ENCODE measurements at places on chromosomes 16 and 17. TPM values are rescaled to one million over a fixed set of nuclear protein-coding genes. Genes with fewer than 3 reads are reported as not detected.
A peak's percentile ranks its signal among the peaks of the same experiment; 100 is the strongest.

DNA sequence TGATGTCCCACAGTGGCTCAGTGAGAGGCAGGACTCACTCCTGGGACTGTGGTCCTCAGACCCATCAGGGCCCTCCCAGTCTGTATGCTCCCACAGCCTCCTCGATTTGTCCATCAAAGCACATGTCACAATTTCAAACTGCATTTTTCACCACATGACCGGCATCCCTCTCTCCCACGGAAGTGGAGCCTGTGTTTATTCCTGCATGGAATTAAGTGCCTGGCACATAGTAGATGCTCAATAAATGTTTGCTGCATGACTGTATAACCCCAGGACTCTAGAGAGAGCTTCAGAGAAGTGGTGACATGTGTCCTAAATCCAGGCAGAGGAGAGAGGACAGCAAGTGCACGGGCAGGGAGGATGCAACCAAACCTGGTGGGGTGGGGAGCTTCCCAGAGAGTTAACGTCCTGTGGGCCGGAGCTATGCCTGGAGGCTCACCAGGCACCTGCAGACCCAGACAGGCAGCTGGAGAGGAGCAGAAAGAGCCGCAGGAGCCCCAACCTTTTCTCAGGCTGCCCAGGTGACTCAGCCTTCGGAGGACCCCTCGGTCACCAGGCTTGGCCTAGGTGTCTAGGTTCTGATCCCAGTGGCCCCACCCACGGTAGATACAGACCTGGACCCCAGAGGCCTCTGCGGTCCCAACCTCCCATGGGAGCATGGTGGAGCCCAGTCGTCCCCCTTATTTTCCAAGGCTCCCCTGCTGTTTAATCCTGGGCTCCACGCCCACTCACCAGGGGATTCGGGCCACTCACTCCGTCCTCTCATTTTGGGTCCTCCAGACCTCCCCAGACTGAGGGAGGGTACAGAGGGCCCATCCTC lies 5.8 kb downstream of the CDH5 start:
- ATAC-seq: no peak

GRCh38 chr16:2415085-2415484 lies 14.2 kb upstream of the CCNF start:
- no peak for ATAC-seq

- ATAC-seq: peak; percentile 49
Measured at GRCh38 chr16:67396159-67397035, 3.1 kb upstream of the TPPP3 start.

The CYGB gene
- 7.3 TPM for total RNA-seq

The PDILT gene
- total RNA-seq: not detected

The LRRC75A gene
- total RNA-seq: 5.4 TPM

The ZFPM1 gene
- total RNA-seq: 1.4 TPM

Measured in motor neuron (in vitro differentiated cells).